ENCODE measurements at places on chromosomes 4 and X. TPM values are rescaled to one million over a fixed set of nuclear protein-coding genes. Genes with fewer than 3 reads are reported as not detected.

DMP1 gene
- not detected for polyA plus RNA-seq

MAGEB1 gene
- not detected for polyA plus RNA-seq

XK gene
- not detected for polyA plus RNA-seq

RASSF6 gene
- polyA plus RNA-seq: not detected

USP17L26 gene
- polyA plus RNA-seq: not detected

DNA sequence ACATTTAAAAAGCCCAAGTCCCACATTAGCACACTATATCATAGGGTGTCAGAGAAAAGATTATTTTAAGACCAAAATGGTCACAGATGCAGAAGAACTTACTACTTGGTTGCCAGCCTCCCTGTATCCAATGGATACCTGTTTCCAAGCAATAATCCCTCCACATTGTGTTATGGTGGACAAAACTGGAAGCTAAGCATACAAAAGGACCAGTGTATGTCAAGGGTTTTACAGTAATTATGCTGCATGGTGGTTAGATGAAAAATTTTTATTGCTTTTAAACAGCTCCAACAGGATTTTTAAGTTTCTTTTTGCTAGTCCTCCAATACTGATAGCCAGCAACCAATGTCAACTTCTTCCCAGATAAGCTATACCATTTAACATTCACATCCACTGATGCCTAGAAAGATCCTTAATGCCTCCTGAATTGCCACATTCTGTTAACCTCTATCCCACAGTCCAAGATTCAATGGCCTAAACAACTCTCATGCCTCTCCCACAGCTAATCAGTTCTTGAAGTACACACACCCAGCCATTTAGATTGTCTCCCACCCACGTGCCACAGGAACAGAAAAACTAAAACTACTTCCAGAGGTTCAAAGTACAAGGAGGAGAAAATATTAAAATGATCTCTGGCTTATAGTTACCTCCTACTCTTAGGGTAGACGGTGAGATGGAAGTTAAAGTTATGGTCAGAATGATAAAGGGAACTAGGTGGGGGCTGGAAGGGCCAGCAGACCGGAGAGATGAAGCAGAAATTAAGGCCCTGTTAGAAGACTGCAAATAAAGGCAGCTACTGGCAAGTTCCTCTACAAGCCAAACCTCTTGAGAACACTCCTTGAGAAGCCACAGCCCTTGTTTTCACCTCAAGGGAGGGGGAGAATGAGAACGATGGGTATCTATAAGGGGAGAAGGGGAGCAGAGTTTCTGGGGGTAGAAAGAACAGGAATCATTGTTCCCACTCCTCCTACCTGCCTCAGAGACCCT, 5.5 kb downstream of the MED14 start:
- DNase-seq: no peak

DNA sequence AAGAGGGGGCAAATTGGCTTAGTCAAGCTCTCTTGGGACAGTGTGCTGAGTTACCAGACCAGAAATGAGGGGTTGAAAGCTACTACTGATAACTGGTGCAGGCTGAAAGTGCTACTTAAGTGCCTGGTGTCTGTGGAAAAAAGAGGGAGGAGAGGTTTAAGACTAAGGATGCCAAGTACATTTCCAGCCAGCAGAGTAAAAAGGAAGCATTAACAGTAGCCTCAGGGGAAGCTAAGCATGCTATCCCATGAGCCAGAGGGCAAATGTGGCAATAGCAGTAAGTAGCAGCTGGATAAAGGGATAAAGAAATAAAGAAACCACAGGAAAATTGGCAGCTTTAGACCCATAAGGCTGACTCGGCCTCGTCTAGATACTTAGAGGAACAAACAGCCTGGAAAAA, 196.3 kb upstream of the MAB21L2 start:
- peak; percentile 95 for DNase-seq

- peak; percentile 50 for DNase-seq
Observed at GRCh38 chr4:73674451-73674919, 54.2 kb upstream of the RASSF6 start.

GRCh38 chrX:131830400-131831184, 192.5 kb upstream of the STK26 start:
- peak; percentile 42 for DNase-seq

DNA sequence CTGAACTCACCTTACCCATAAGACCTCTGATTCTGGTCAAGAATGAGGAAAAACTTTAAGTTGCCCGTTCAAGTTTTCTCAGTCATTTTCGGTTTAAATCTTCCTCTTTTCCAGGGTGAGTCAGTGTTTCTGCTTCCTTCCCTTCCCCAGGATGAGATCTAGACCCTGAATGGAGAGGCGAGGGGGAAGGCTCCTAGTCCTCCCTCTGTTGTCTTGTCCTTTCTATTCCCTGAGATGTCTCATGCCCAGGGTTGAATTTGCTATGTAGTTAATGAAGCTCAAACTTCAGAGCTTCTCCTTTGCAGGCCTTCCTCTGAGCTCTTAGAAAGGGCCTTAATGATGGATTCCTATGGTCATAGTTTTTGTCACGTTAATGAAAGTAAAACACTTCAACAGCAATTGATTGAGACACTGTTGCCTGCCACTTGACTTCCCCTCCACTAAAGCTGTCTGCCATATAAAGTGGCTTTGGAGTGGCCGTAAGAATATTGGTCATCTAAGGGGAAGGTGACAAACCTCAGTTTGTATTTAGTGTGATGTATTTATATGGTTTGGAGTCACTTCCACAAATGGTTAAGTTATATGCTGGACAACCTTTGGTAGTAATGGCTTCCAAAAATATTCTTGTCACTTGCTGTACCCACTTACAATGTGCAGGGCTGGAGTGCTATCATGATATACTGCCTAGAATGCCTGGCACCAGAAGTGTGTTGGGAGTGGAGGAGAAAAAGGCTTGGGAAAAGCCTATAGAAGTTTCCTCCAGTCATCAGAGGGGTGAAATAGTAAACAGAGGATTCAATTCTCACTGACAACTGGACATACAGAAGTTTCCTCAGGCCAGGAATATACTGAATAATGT, 24.3 kb upstream of the GPRIN3 start:
- DNase-seq: no peak

DNA sequence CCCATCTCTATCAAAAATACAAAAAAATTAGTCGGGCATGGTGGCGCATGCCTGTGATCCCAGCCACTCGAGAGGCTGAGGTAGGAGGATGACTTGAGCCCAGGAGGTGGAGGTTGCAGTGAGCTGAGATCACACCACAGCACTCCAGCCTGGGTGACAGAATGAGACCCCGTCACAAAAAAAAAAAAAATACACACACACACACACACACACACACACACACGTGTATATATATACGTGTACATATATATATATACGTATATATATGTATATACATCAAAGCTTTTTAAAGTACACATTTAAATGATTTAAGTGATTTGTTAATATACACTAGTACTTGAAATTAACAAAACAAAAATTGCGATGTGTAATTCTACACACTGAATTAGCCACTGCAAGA, 6.0 kb downstream of the FBXW7 start:
- no peak for DNase-seq

DNA sequence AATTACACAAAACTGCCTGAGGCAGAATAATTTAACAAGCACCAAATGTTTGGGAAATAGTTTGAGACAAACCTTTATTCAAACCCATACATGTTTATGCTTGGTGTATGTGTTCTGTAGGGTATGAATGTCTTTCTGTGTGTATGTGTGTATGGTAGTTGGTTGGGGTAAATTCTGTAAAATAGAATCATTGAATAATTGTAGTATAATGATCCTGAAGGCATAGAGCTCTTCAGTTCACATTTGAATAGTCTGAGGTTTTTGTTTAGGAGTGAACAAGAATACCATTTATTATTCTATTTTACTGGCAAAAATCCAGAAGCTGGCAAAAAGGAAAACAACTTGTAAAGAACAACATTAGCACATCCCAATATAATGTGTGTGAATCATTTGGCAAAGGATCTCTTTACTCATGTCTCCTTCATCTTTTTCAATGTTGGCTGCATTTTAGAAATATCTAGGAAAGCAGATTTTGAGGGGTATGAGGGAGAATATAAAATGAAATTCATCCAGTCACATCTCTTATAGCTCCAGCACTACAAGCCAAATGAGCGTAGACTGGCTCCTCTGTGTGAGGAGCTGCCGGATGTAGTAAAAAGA, 360.0 kb downstream of the CHIC1 start:
- peak; percentile 65 for DNase-seq

DNA sequence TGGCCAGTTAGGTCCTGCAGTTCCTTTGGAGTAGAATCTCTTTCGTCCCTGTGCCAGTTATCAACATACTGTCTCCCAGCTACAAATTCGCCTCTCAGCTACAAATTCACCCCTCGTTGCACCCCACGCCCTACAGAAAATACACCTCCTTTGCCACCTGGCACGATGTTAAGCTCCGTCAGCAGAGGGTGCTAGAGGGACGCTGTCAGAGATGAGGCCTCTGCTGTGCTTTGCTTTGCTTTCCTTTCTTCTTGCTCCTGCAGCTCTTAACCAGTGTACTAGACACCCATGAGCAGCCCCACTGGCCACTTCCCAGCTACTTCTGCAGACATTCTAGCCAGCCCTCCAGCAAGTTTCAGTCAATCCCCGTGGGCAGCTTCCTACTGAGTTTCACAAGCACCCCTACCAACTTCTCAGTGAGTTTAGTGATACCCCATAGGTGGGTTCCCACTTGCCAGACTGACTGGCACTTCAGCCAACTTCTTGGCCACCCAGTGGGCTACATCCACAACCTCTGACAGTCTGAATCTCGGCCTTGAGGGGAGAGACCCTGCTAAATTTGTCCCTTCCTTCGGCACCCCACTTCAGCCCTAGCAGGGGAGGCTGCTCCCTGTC, 21.8 kb downstream of the HAUS3 start:
- DNase-seq: peak; percentile 85

Data from GM23248 (cell line).